ENCODE measurements at places on chromosomes 1 and 21.

DNA sequence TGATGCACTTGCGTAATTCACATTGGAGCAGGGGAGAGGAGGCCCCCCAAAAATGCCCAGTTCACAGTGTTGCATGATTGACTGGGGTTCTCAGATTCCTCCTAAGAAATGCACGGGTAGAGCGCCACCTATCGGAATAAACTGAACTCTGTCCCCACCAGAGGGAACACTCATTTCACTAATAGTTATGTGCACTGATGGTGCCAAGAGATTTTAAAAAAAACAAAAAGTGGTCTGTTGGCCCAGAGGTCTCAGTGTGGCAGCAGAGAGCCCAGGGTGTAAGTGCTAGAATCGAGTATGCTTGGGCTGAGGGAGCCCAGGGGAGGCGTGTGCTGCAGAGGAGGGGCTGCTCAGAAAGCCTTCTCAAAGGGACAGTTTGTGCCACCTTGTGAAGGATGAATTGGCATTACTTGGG, 6.9 kb downstream of the PINK1 start:
- DNase-seq, result peak; percentile 76

- no peak for DNase-seq
Observed at GRCh38 chr1:42777852-42778251, 6.9 kb upstream of the TMEM269 start.

- peak; percentile 23 for DNase-seq
Observed at GRCh38 chr1:229192031-229192430, 78.9 kb upstream of the RAB4A start.

DNA sequence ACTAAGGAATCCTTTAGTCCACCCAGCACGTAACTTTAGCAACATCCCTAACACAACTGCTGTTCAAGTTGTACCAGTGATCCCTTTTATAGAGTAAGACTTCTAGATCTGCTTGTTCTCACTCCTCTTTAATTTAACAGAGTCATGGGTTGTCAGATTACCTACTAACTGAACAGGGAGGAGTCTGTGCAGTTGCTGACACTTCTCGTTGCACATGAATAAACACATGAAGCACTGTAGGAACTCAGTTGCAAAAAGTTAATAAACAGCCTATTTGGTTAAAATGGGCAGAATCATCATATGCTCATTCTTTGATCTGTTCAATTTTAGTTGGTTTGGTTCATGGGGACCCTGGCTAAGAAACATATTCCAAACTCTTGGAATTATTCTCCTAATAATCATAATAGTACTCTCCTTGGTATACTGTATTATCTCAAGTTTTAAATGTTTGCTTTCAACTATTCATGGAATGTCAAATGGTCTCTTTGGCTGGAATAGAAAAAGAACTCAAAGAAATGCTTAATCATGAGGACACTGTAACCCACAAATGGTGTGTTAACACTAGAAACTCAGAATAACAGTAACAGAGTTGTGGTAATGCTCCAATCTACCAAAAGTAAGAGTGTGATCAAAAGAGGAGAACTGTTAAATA, 15.6 kb downstream of the PLPPR5 start:
- DNase-seq, result no peak

DNA sequence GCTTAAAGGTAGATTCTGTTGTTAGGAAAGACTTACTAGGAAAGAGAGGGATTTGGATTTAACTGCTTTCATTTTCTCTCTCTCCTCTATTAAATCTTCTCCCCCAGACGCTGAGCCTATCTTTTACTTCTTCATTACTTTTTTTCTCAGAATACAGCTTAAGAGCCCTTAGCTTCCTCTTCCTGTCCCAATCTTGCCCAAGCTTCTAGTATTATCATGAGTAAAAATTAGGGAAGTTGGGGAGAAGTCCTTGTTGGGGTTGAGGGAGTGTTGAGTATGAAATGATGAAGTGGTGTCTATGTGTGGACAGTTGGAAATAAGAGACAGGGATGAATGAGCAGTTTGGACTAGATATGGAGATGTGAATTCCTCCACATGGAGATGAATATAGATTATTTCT, 35.0 kb downstream of the ACP6 start:
- DNase-seq, result no peak

DNA sequence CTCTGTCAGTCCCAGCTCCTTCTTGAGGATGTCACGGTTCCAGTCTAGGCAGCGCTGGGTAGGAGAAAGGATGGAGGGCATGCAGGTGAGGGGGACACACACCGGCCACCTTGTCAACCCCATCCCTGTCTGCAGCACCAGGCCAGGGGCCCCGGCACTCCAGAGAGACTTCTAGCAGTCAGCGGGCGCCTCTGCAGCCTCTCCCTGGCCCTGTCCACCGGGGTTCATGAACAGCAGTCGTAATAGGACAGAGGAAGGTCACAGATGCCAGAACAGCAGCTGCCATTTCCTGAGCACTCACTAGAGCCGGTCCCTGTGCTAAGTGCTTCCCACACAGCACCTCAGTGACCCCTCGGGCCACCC, 16.3 kb upstream of the SDHB start:
- no peak for DNase-seq

DNA sequence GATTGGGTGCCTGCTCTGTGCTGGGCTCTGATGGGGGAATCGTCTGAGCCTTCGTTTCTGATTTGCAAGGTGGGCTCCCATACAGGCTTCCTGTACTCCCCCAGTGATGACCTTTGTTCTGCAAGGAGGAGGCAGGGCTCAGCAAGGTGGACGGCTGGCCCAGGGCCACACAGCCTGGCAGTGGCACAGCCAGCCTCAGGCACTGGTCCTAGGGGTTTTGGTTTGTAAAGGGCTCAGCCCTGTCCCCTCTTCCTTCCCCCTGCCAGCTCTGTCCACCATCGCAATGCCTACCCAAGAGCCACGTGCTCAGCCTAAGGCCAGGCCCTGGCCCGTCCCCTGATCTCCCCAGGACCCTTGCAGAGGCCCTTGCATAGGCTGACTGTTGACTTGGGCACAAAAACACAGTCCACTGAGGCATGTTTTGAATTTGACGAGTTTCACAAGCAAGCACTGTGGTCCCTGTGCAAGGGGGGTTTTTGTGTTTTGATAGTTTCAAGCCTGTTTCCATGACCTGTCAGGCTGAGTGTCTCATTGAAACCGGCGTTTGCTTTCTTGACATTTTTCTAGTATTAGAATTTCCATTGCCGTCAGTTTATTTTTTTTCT, 39.5 kb upstream of the TNFRSF1B start:
- DNase-seq, result no peak

GRCh38 chr1:71921204-71921603, 361.1 kb downstream of the NEGR1 start:
- DNase-seq, result no peak

DNA sequence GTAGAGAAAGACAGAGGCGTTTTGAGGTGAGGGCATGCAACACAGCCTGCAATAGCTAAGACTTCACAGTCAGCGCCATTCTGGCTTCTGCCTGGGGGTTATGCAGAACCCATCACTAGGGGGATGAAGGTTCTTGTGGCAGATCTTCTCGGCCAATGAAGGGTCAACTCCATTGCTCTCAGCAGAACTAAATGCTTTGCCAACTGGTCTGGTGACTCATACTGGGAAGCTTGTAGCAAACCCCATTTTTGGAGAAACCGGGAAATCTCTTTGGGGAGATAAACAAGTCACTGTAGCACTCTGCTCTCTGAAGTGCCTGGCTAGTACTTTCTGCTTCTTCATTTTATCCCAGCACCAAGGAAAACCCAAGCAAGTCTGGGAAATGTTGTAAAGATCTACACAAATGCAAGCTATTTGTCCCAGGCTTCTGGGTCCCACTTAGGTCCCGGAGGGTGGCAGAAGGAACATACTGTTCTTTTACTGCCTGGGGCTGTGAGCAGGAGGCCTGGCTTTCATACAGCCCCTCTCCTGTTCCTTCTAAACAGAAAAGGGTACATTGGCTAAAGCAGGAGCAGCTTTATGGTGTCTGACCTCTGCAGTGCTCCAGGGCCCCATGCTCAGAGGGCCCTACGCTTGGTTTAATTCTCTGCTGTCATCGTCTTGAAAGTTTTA, 28.8 kb downstream of the SHISA4 start:
- peak; percentile 90 for DNase-seq

- peak; percentile 69 for DNase-seq
Observed at GRCh38 chr1:70146488-70146887, 58.9 kb downstream of the LRRC40 start.

DNA sequence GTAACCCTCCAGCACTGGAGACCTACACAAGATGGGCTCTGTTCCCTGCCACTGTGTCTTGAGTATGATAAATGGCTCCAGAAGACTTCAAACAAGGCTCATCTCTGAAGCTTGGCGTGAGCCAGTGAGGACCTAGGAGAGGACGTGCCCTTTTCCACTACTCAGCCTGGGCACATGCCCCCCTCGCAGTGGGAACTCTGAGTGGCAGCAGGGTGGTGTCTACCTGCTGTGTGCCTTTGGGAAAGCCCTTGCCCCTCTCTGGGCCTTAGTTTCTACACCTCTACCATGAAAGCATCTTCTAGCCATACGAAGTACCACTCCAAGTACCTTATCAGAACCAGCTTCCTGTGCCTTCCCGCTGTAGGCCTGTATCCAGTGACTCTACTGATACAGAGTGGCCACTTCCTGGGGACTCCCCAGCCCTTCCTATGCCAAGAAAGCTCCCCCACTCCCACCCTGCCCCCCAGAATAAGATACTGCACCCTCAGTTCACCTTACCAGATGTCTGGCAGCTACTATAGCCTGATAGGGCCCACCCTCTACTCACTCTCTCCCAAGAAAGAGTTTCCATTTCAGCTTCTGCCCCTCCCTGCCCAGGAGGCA, 3.1 kb upstream of the MOB3C start:
- DNase-seq, result no peak

DNA sequence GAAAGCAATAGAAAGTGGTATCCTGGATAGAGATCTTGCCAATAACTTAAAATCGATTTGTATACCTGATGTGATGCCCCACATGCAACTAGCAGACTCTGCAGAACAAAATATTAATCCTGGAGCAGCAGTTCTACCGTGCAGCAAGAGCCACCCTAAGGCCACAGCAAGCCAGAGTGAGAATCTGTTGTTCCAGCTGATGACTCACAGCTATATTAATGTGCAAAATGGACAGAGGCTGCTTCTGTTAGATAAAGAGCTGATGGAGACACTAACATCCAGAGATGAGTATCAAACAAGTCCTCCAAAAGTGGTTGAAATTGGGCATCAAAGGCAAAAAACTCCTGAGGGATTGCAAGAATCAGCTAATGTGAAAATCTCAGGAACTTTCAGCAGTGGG, 127.8 kb downstream of the MACF1 start:
- peak; percentile 16 for DNase-seq

GRCh38 chr1:51032936-51033335, 62.9 kb downstream of the CDKN2C start:
- DNase-seq, result no peak

DNA sequence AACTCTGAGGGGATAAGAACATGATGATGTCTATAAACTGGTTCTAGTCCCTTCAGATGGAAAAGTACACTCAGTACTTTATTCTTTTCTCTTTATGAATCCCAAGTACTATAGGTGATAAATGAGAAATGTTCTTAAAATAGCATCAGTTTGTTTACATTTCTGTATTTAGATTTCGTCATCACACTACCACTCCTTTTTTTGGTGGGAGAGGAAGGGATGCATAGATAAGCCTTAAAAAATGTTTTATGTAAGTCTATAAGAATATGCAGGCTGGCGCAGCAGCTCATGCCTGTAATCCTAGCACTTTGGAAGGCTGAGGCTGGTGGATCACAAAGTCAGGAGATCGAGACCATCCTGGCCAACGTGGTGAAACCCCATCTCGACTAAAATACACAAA, 144.8 kb downstream of the USP25 start:
- DNase-seq, result no peak

Data from foreskin fibroblast (primary cell).